ENCODE measurements at places on chromosomes 7 and 10.

DNA sequence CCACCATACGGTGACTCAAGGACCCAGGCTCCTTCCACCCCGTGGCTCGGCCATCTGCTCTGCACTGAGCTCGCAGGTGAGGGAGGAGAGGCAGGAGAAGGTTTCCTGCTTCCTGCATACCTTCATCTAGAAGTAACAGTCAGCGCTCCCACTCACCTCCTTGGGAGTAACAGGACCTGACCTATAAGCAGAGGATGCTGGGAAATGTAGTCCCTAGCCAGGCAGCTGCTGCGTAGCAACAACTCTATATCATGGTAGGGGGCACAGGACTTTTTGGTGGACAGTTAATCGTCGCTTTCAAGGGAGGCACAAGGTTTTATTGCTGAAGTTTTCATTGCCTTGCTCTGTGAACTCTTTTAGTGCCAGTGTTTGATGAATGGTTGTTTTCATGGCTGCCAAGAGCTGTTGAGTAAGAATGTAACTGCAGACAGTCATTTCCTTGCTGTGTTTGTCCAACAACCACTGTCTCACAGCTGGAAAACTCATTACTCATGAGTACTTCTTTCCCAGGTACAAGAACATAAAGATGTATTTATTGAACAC lies 10.2 kb upstream of the ZFYVE27 start:
- no peak for DNase-seq

DNA sequence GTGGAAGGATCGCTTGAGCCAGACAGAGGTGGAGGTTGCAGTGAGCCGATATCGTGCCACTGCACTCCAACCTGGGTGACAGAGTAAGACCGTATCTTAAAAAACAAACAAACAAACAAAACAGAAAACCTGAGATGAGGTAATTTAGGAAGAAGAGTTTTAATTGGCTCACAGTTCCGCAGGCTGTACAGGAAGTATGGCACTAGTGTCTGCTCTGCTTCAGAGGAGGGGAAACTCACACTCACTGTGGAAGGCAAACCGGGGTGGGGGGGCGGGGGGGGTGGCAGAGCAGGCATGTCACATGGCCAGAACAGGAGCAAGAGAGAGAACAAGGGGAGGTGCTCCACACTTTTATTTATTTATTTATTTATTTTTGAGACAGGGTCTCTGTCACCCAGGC lies 5.1 kb downstream of the UBE2D4 start:
- DNase-seq, result no peak

- DNase-seq, result no peak
These were observed 12.2 kb downstream of the UNCX start for GRCh38 chr7:1244700-1245523.

GRCh38 chr7:12607134-12607533 lies 36.6 kb downstream of the SCIN start:
- no peak for DNase-seq

GRCh38 chr7:1425292-1426136 lies 33.8 kb downstream of the MICALL2 start:
- no peak for DNase-seq

- no peak for DNase-seq
These were observed 103.7 kb downstream of the KCNMA1 start for GRCh38 chr10:77533887-77534278.

GRCh38 chr7:83469076-83469475 lies 179.9 kb downstream of the SEMA3E start:
- no peak for DNase-seq

- no peak for DNase-seq
These were observed 294.2 kb downstream of the PLXDC2 start for GRCh38 chr10:20110125-20111100.

- no peak for DNase-seq
These were observed 17.2 kb upstream of the ACSL5 start for GRCh38 chr10:112356686-112357085.

DNA sequence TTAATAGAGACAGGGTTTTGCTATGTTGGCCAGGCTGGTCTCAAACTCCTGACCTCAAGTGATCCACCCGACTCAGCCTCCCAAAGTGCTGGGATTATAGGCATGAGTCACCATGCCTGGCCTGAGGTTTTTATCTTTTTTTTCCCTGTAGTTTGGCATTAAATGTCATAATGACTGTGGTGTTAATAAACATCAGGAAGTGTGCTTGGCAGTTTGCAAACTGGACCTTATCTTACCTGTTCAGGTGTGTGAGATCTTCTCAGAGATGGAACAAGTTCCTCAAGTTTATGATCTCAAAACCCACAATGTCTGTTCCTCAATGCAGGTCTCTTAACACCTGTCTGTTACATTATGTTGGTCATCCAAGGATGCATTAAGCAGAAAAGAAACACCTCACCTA lies 80.0 kb downstream of the ARID5B start:
- no peak for DNase-seq

DNA sequence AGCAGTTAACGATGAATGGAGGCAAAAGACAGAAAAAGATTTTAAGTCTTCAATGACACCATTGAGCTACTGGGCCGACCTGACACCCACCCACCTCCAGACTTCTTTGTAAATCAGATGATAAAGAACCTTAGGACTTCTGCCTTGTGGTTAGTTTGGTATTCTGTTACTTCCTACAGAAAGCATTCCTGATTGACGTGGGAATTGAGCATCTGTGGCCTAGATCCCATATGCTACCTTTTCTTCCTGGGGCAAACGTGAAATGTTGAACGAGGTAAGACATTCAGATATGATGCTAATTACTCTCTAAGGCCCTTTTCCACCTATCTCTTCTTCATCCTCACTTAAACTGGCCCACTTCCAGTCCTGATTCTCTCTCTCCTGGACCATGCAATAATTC lies 10.2 kb downstream of the PRLHR start:
- no peak for DNase-seq

- DNase-seq, result no peak
These were observed 275.4 kb downstream of the GLRX3 start for GRCh38 chr10:130411496-130412085.

DNA sequence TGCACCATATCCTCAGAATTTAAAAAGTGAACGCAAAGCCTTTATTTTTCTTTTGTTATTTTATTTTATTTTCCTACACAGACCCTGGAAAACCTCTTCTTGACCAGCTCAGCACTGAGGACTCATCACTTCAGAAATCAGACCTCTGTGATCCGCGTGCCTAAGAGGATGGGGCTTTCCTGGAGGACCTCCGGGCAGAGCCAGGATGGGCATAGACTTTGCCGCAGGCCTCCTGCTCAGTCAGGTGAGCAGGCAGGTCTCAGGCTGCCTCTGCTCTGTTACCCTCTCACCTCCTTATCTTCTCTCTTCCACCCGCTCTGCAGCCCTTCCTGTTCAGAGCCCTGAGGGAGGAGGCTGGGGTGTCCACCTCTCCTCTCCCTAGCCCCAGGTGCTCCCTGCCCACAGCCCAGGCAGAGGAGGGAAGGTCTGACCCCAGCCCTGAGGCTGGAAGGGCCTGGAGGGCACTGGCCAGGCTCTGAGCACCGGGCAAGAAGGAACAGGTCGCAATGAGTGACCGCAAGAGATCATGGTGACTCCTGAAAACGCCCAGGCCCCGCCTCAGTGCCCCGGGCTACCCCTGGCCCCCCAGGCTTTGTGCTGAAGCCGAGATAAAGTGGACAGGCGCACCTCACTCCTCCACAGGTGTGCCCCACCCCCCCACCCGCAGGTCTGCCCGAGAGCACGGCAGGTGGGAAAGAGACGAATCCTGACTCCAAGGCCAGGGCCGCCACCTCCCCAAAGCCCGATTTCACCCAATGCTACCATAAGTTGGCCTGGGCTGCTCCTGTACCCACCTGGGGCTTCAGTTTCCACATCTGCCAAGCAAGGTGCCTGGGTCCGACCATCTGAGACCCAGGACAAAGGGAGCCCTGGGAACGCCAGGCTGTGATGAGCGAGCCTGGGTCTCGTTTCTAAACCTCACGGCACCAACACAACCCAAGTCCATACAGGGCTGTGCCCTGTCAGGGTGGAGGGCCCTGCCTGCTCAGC lies 2.8 kb downstream of the CALML5 start:
- no peak for DNase-seq

DNA sequence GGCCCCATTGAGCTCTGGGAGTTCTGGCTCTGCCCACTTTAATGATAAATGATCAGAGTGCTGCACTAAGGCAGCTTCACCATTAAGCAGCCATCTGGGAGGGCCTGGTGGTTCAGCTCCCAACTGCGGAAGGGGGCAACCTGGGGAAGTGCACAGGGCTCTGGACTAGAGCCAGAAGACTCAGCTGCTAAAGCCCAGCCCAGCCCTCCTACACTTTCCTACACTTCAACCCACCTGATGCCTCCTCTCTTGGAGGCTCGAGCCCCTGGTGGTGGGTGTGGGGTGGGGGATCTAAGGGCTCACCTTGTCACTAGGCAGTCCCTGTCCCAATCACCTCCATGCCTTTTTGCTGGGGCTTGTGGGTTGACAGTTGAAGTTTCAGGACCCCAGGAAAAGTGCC lies 60.6 kb upstream of the ANTXRL start:
- no peak for DNase-seq

DNA sequence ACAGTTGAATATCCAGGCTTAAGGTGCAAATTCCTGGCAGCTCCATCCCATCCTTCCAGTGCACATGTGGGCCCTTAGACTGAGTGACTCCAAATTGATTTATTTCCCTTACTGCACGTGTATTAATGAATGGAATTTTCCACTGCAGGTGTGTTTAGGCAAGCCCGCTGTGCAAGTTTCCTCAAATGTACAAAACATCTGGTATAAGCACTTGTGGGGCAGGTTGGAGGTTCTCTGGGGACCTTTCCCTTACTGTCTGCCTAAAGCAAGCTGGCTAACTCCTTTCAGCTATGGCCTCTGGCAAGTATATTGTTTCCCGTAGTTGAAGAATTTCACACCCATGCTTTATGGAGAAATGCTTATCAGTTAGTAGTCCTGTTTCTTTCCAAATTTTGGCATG lies 25.3 kb upstream of the GIMAP6 start:
- DNase-seq, result no peak
